NCI-H774 (cell line): ENCODE measurements at places on chromosomes 1 and 21.

DNA sequence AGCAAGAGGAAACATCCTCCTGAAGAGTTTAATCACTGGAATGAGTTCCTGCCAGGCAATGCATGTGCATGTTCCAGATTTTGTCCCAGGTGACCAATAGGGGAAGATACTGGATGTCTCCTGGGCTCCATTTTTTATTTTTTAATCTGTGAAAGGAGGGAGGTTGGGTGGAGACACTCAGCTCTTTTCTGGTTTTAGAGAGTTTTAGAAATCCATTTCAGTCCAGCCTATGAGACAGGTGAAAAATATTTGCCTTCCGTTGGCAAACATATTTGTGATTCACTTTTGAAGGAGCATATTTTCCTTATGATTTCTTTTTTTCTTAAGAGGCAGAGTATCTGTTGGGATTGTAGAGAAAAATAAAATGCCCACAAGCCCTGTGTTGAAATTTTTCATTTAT is 70.7 kb downstream of the ABCA4 start:
- DNase-seq = no peak

GRCh38 chr1:178263341-178263740 is 169.4 kb downstream of the RASAL2 start:
- no peak for DNase-seq

DNA sequence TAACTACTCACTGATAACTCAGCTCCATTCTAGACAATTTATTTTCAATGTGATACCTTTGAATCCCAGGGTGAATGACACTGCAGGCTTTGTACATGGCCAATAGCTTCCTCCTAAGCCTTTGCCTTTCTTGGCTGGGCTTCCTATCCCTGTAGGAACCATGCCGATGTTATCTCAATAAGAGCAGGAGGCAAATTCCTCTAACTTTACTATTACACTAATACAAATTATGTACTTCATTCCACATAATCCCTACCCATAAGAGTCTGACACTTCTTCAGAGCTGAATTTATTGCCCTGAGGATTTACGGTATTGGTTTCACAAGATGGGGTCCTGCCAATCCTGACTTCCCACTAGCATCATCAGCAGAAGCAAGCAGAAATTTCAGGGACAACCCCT is 14.0 kb downstream of the TGFBR3 start:
- no peak for DNase-seq

- DNase-seq = no peak
Observed at GRCh38 chr1:15305468-15305770, 58.4 kb downstream of the FHAD1 start.

- DNase-seq = no peak
Observed at GRCh38 chr1:235199441-235199840, 38.4 kb upstream of the RBM34 start.
